ENCODE measurements at places on chromosomes 7 and 10.

DNA sequence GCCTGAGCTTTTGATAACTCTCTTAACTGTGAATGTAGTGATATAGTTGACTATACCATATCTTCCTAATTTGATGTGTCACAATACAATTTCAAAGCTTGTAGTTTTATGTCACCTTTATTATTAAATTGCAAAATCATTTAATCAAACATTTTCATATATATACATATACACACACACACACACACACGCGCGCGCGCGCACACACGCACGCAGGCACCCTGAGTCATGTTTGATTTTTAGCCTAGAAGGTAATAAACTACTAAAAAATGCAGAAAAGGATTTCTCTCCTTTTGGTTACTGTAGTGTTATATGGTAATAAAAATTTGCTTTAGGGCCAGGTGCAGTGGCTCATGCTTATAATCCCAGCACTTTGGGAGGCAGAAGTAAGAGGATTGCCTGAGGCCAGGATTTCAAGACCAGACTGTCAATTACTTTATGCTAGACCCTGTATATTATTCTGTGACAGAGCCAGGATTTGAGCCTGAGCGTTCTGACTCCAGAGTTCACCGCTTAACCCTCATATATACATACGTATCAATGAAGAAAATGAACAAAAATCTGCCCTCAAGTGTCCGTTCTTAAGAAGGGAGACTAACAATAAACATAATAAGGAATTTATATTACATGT lies 89.6 kb downstream of the PODXL start:
- no peak for DNase-seq

DNA sequence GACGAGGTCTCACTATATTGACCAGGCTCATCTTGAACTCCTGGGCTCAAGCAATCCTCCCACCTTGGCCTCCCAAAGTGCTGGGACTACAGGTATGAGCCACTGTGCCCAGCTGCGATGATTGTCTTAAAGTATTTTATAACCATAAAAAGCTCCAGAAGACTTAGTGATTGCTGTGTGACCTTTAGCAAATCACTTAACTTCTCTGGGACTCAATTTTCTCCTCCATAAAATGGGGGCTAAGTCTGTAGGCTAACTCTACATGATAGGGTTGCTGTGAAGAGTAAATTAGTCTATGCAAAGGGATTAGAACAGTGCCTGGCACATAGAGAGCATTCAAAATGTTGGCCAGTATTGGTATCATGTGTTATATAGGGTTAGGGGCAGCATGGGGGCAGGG lies 42.8 kb downstream of the PPIF start:
- DNase-seq: no peak

DNA sequence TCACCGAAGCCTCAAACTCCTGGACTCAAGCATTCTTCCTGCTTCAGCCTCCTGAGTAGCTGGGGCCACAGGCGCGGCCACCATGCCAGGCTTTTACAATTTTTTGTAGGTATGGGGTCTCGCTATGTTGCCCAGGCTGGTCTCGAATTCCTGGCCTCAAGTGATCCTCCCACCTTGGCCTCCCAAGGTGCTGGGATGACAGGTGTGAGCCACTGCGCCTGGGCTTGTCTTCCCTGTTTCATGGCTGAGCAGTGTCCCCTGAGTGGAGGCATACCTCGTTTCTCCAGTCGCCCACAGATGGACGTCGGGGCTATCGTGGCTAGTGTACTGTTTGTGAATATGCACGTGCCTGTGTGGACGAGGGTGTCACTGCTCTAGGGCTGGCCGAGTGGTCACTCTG lies 11.3 kb downstream of the INPP5A start:
- no peak for DNase-seq

DNA sequence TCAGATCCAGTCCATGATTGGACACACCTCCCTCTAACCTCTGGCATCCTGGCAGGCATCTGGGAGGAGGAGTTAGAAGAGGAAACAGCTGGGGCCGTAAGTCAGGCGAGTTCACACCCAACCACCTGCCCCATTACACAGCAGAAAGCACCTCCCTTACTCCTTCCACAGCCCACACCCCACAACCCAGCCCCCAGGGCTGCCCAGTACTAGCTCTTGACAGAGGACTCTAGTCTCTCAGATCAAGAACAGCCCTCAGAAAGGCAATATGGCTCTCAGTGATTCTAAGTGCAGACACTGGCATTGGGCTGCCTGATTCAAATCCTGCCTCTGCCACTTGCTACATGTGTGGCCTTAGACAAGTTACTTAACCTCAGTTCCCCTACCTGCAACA lies 34.1 kb downstream of the KCNMA1 start:
- DNase-seq: no peak

DNA sequence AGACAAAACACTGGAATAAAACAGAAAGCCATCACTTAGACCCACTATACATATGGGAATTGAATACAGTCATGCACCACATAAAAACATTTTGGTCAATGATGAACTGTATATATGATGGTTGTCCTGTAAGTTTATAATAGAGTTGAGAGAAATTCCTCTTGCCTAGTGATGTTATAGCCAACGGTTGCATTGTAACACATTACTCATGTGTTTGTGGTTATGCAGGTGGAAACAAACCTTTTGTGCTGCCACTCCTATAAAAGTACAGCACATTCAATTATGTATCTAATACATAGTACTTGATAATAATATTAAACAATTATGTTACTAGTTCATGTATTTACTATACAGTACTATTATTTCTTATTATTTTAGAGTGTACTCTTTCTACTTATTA lies 381.2 kb upstream of the MBL2 start:
- DNase-seq: no peak

DNA sequence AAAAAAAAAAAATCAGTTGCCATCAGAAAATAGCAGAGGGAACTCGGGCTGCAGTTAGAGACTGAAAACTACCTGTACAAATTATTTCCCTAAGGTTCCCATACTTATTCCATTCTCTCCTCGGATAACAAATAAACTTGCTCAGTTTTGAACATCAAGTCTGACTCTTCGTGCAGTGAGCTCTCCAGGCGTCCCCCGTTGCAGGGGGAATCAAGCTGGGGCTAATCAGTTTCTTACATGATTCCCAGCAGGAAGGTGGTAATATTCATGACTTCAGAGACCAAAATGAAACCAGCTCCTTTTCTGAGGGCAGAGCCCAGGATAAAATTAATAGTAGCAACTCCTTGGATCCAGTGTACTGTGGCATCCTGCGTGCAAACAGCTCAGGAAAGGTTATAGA lies 135.3 kb downstream of the FRMD4A start:
- DNase-seq: no peak

GRCh38 chr7:66800591-66800990 lies 60.1 kb downstream of the RABGEF1 start:
- no peak for DNase-seq

GRCh38 chr7:128948312-128948973 lies 10.7 kb downstream of the IRF5 start:
- DNase-seq: no peak

DNA sequence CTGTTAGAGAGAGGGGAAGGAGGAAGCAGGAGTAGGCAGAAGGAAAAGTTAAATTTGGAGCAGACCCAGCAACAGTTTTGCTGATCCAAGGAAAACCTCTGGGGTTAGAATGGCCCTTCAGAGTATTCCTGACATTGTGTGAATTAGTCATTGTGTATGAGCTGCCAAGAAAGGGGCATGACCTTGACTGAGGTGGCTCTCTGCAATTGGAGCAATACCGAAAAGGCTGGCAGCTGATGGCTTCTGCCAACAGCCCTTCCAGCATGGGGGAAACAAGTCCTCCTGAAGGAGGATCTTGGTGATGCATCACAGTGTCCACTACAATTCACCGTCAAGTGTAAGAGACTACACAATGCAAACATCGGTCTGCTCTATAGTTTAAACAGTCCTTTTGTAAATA lies 20.6 kb upstream of the WASL start:
- DNase-seq: no peak

GRCh38 chr10:72049472-72049871 lies 38.9 kb downstream of the SPOCK2 start:
- no peak for DNase-seq

GRCh38 chr7:26500749-26501352 lies 209.2 kb downstream of the SNX10 start:
- DNase-seq: no peak

DNA sequence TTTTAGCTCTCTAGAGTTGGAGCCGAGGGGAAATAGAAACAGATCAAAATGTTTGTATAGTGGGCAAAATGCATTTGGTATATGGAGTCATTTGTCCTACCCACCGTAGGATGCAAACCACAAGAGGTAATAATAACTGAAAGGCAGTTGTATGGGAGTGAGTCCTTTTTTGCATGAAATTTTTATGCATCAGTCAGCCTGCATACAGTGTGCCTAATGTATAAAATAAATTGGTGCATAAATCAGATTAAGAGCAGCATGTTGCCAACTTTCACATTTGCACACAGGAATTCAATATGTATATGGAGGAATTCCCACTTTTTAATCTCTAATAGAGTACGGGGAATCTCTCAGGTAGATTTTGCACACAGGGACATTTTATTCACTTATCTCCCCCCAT lies 262.8 kb downstream of the LRMDA start:
- no peak for DNase-seq

DNA sequence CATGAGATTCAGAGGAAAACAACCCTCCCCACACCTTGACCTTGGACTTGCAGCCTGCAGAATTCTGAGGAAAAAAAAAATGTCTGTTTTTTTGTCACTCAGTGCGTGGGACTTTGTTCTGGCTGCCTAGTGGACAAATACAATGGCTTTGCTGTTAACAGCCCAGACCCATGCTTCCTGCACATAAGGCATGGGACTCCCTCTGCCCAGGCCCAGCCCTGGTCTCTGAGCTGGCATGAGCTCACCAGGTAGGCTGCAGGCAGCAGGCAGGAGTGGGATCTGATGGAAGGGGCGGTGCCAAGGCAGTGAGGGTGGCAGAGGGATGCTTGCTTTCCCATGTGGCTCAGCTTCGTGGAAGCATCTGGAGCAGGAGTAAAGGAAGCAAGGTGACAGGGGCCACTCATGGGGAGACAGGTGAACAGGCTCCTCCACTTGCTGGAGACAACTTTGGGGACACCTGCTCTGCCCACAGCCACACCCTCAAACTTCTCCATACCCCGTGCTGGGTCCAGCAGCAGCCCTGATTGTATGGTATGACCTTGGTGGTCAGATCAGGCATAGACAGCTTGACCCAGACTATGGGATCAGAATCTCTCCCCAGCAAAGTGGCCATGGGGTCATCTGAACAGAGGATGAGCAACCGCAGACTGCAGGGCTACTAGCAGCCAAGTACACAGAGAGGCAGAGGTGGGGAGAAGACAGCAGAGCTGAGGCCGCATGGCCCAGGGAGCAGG lies 27.0 kb downstream of the ANXA8 start:
- DNase-seq: no peak

- DNase-seq: no peak
Measured at GRCh38 chr7:96359876-96360275, 38.0 kb upstream of the SLC25A13 start.

DNA sequence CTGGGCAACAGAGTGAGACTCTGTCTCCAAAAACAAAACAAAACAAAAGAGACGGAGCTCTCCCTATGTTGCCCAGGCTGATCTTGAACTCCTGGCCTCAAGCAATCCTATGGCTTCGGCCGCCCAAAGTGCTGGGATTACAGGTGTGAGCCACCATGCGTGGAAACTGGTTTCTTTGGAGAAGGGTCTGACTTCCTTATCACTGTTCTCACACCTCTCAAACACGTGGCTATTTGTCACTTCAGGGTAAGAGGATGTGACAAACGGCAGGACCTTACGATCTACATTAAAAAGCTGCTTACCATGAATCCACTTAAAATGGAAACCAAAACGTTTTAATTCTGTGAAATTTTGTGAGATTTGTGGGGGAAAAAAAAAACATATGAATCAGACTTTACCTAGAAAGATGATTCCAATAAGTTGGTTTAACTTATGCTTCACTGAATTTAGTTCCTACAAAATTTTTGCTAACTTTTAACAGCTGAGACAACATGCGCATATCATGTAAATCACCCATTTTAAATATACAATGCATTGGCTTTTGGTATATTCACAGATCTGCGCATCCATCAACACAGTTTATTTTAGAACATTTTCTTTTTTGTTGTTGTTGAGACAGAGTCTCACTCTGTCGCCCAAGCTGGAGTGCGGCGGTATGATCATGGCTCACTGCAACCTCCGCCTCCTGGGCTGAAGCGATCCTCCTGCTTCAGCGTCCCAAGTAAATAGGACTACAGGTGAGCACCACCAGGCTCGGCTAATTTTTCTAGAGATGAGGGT lies 18.7 kb upstream of the FOXK1 start:
- DNase-seq: no peak

GRCh38 chr10:44923611-44924010 lies 12.5 kb downstream of the TMEM72 start:
- no peak for DNase-seq

- DNase-seq: no peak
Measured at GRCh38 chr7:127486654-127487053, 94.1 kb upstream of the ZNF800 start.

GRCh38 chr10:117462816-117463544 lies 79.6 kb upstream of the EMX2 start:
- DNase-seq: no peak

DNA sequence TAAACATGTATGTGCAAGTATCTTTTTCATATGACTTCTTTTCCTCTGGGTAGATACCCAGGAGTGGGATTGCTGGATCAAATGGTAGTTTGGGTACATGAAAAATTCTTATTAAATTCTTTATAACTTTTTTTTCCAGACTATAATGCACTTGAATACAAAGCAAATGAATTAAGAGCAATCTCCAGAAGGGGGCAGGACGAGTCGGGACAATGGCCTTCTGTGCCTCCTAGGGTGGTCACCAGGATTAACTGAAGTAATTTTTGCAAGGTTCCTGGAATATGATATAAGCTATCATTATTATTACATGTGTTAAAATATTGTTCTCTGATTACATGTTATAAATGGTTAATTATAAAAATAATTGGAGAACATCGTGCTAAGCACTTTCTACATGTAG lies 127.2 kb downstream of the PPP1R17 start:
- no peak for DNase-seq

GRCh38 chr10:114486938-114487814 lies 82.9 kb upstream of the AFAP1L2 start:
- DNase-seq: no peak

DNA sequence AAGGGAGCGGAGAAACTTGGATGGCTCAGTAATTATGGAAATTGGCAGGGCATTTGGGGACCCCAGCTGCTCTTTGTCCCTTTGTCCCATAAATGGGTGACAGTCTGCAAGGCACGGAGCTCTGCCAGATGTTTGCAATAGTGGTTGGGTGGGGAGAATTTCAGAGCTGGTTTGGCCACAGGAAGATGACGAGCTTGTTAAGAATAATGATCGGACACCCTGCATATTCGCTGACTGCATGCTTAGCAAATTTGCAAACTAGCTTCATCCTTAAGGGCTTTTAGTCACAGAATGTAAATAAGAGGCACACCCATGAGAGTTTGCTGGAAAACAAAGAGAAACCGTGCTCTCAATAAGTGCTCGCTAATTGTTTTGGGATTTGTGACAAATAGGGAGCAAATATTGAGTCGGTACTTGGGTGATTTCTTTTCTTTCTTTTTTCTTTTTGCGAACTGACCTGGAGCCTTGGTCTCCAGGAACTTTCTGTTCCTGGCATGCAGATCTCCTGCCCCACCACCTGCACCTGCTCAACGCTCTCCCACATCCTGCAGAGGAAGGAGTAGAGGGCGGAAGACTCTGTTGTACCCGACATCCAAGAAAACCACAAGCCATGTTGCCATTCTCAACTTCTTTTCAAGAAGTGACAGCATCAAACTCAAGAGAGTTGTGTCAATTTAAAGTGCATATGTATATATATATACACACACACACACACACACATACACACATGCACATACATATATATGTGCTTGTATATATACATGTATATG lies 238.9 kb downstream of the CAMK1D start:
- no peak for DNase-seq

- no peak for DNase-seq
Measured at GRCh38 chr10:93462881-93463280, 19.3 kb downstream of the MYOF start.

- DNase-seq: no peak
Measured at GRCh38 chr7:142804728-142805207, 34.0 kb downstream of the PRSS2 start.

Measured in activated CD8-positive, alpha-beta memory T cell treated with anti-CD3 and anti-CD28 coated beads for 48 hours (primary cell).